ENCODE measurements at places on chromosomes 5 and 9.

GRCh38 chr9:80701061-80701460, 988.3 kb downstream of the TLE1 start:
- DNase-seq = no peak

- no peak for DNase-seq
Observed at GRCh38 chr5:2465383-2465782, 286.1 kb downstream of the IRX2 start.

DNA sequence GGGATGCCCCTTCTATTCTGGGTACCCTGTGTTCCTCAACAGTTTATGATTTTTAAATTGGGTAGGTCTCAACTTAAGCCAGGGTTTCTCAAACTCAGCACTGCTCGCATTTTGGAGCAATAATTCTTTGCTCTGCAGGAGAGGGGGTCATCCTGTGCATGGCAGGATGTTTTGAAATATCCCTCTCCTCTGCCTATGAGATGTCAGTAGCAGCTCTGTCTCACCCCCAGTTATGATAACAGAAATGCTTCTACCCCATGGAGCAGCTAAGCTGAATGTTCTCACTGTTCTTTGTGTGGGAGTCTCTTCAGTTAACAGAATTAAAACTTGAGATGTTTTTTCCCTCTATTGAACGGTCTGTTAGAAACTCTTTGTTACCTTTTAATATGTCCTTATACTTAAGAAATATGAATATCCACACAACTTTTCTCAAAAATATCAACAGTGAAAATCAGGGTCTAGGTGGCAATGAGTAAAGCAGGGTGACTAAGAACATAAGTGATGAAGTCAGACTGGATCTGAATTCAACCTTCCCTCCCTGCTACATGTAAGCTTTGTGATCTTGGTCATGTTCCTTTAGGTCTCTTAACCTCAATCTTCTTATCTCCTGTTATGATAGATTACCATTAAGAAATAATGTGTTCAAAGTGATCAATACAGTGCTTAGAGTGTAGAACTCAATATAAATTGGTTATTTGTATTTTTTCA, 89.0 kb downstream of the CAMK4 start:
- DNase-seq = no peak

GRCh38 chr5:6704361-6704851, 8.8 kb upstream of the TENT4A start:
- no peak for DNase-seq

- no peak for DNase-seq
Observed at GRCh38 chr5:153674356-153674755, 183.9 kb downstream of the GRIA1 start.

GRCh38 chr9:74762950-74763349, 124.8 kb downstream of the TRPM6 start:
- DNase-seq = no peak

DNA sequence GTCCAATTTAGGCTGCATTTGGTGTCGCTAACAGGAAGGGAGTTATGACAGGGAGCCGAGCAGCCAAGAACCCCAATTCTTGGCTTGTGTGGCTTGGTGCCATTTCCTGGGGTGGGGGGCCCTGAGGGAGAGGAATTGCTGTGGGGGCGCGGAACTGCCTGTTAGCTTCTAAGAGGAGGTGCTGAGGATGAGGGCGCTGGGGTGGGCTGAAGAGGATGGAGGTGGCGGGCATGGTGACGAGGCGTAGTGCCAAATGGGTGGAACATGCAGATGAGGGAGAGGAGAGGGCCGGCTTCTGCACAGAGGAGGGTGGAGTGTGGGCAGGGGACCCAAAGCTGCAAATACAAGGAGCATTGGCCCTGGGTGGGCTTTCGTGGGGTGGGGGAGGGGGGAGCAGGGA, 27.9 kb downstream of the IER5L start:
- DNase-seq = no peak

- DNase-seq = no peak
Observed at GRCh38 chr9:14344941-14345353, 31.0 kb upstream of the NFIB start.

GRCh38 chr5:96058084-96058483, 96.4 kb upstream of the ELL2 start:
- DNase-seq = no peak

DNA sequence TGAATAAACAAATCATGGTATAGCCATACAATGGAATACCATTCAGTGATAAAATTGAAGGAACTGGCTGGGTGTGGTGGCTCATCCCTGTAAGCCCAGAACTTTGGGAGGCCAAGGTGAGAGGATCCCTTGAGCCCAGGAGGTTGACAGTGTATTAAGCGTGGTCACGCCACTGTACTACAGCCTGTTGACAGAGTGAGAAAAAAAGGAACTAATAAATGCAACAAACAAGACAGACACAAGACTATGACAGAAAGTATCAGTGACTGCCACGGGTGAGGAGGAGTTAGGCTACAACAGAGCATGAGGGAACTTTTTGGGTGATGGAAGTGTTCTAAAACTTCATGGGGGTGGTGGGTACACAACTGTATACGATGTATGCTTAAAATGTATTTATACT, 2.2 kb downstream of the FNIP1 start:
- DNase-seq = no peak

DNA sequence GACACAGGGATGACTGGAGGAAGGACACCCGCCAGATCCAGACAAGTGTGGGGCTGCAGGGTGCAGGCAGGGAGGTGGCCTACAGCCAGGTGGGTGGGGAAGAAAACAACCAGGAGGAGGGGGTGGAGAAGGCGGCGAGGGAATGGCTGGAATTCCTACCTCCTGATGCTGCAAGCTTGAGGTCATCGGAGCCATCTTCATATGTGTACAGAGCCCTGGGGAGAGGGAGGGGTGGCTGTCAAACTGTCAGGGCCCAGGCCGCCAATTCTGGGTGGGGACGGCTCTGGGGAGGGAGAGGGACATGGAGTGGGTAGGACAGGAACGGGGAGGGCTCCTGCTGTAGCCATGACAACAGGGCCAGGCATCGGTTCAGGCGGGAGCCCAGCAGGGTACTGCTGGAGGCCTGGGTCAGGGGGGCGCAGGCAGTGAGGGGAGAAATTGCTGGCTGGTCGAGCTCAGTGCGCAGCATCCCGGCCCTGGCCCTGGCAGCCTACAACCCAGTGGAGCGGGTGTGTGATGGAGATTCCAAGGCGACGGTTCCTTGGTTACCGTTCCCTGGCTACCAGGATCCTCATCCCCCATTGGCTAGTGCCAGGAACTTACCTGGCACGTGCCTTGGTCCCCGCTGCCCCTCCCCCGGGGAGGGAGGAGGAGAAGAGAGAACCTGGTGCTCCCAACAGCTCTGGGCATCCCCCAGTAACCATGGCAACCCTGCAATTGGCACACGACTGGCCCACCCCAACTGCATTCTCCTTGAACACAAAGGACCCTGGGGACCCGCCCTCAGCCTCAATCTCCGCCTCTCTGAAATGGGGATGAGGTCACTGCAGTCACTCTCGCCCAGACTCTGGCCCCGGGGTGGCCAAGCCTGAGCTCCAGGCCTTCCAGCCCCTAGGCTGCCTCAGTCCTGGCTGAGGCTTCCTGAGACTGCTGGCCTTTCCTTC, 4.5 kb downstream of the DBN1 start:
- peak; percentile 54 for DNase-seq

DNA sequence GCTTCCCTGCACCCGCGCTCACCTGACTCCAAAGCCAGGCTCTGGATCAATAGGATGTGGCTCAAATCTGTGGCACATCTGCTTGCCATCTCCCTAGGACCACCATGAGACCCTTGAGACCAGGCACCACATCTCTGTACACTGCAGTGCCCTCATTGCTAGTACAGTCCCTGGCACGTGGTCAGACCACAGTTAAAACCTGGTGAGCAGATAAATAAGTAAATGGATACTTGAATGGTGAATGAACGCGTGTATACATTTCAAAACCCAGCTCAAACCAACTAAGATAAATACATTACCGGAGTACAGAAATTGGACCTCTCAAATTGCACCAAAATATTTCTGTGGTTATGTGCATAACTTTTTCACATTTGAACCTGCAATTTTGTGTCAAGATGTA, 221.2 kb upstream of the IRX4 start:
- DNase-seq = no peak

DNA sequence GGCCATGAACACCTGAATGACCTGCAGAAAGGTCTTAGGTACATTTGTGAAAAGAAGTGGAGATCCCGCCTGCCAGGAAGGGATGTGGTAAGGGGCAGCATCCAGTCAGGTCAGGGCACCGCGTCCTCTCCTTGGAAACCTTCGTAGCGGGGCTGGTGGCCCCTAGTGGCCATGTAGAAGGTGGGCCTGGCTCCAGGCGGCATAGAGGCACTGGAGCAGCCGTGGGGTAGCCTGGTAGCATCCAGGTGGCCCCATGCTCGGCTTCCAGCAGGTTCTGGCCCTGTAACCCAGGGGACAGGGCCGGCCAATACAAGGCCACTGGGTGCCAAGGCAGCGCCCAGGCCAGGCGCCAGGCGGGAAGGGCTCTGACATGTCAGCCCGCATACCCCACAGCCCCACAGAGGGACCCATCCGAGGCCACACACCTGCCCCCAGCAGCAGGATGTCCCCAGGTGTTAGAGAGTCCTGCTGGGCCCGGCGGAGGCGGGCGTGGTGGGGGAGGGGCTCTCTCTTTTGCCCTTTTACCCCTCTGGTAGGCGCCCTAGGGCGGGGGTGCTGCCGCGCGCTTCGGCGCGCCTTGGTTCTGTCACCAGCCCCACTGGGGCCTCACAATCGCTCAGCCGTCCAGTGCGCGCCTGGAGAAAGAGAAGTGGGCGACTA, 58.3 kb upstream of the SPATA31E1 start:
- DNase-seq = no peak

All from anterior cingulate cortex (tissue), 58 donors.